ENCODE measurements at places on chromosomes 16 and 17.

DNA sequence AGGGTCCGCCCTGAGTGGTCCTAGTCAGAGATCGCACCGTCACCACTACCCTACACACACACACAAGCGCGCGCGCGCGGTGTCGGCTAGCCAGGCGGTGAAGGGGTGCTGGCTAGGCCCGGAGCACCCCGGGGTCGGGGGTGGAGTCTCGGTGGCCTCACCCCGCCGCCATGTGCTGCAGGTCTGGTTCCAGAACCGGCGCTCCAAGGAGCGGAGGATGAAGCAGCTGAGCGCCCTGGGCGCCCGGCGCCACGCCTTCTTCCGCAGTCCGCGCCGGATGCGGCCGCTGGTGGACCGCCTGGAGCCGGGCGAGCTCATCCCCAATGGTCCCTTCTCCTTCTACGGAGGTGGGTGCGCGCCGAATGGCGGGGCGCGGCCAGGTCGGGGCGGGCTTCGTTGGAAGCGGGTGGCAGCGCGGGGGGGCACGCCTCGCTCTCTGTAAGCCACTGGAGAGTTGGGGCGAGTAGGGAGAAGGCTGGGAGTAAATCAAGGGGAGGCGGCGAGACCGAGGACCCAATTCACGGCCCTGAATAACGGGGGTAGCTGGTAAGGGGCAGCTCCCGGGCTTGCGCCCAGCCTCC, 4.8 kb downstream of the LHX1 start:
- no peak for DNase-seq

DNA sequence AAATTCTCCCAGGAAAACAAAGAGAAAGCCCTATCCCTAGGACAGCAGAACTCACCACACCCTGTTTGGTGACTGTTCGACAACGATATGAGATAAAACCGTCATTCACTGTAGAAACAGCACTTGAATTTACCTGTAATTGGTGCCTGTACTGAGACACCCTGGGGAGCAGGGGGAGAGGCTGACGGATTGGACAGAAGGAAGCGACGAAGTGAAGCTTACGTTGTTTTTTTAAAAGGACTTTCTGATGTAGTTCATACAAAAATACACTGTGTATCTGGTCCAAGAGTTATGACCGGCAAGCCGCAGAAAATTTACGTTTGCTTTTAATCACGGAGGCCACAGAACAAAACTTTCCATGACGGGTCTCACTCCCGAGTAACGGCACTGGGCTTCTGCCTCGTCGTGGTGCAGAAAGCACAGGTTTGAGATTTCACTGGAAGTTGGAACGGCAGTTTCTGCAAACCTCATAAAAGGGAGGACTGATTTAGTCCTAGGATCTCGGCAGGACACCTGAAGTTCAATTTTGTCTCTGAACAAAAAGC, 9.7 kb downstream of the NXN start:
- no peak for DNase-seq

- no peak for DNase-seq
These were observed 22.8 kb downstream of the ENGASE start for GRCh38 chr17:79097226-79098055.

GRCh38 chr16:49918257-49918656, 62.3 kb upstream of the ZNF423 start:
- DNase-seq, result no peak

- DNase-seq, result no peak
These were observed 67.3 kb upstream of the CACNG3 start for GRCh38 chr16:24188751-24189318.

DNA sequence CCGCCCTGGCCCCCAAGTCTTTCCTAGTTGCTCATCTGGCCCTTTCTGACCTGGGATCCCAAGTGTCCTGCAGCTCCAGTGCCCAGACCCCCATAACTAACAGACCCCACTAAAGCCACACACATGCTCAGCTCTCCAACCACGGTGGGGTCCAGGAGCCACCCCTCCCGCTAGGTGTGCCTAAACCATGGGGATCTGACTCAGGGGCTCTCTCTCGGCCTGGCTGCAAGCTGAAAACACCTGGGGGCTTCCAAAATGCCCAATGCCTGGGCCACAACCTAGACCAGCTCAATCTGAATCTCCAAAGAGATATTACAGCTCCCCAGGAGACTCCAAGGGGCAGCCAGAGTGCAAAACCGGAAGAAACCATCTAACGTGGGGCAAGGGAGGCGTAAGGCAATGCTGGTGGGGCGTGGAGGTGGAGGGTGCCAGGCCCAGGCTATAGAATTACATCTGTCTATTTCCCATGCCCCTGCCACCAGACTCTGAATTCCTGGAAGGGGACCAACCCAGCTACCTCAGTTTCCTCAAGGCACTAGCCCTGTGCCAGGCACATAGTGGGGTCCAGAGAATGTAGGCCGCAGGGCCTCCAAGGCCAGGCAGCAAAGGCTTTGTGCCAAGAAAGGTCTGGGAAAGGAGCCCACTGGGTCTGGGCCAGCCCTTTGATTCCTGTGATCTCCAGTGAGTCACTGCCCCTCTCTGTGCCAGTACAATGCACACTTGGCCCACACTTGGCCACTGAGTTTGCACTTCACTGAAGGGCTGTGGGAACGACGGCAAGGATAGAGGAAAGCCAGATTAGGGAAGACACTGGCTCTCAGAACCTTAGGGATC, 3.3 kb downstream of the CD2BP2 start:
- DNase-seq, result no peak

- peak; percentile 94 for DNase-seq
These were observed at the start of gene SLC25A10 for GRCh38 chr17:81711814-81712467. Gene SLC25A10 (plus strand): TSS chr17:81712284. CDS start chr17:81712427, 143 bp downstream.

DNA sequence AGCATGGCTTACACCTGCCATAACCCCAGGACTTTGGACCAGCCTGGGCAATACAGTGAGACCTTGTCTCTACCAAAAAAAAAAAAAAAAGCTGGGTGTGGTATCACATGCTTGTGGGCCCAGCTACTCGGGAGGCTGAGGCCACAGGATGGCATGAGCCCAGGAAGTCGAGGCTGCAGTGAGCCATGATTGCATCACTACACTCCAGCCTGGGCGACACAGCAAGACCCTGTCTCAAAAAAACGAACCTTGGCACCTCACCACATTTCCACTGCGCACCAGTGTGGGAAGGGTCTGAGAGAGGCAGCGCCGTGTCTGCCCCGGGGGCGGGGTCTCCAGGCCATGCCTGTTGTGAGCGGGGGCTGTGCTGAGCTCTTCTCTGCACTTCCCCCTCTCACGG, 6.3 kb downstream of the ACSF3 start:
- no peak for DNase-seq

- DNase-seq, result no peak
These were observed 1386.5 kb upstream of the CDH8 start for GRCh38 chr16:63422715-63423114.
